ENCODE measurements at places on chromosomes 12 and 14.

DNA sequence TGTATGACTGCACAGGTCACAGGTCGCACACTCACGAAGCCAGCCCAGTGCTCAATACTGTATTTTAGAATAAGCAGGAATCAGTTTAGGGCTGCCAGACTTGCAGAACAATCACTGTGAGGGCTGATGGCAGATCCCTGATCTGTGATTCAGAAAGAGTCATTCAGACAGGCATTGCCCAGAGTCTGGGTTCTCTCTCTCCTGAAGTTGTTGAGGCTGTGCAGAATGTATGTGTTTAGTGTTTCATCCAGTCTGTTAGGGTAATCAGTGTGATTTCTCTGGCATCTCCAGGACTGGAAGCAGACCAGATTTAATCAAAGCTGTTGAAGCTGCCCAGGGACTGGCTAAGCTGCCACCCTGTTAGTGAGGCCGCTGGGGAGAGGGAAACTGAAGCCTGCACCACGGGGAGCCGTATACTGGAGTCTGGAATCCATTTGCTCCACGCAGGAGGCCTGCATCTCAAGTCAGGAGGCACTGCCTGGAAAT, 69.3 kb downstream of the ETV6 start:
- no peak for DNase-seq

GRCh38 chr14:26286081-26286912, 311.5 kb downstream of the NOVA1 start:
- DNase-seq, result no peak

GRCh38 chr12:72618764-72619163, 346.6 kb downstream of the TRHDE start:
- DNase-seq, result no peak

GRCh38 chr12:111578971-111579340, 20.2 kb downstream of the ATXN2 start:
- no peak for DNase-seq

GRCh38 chr12:67045650-67046049, 223.5 kb upstream of the CAND1 start:
- DNase-seq, result no peak

- DNase-seq, result no peak
Observed at GRCh38 chr12:56236091-56236490, 6.2 kb downstream of the SLC39A5 start.

GRCh38 chr14:55739967-55740648, 160.1 kb downstream of the KTN1 start:
- DNase-seq, result no peak

DNA sequence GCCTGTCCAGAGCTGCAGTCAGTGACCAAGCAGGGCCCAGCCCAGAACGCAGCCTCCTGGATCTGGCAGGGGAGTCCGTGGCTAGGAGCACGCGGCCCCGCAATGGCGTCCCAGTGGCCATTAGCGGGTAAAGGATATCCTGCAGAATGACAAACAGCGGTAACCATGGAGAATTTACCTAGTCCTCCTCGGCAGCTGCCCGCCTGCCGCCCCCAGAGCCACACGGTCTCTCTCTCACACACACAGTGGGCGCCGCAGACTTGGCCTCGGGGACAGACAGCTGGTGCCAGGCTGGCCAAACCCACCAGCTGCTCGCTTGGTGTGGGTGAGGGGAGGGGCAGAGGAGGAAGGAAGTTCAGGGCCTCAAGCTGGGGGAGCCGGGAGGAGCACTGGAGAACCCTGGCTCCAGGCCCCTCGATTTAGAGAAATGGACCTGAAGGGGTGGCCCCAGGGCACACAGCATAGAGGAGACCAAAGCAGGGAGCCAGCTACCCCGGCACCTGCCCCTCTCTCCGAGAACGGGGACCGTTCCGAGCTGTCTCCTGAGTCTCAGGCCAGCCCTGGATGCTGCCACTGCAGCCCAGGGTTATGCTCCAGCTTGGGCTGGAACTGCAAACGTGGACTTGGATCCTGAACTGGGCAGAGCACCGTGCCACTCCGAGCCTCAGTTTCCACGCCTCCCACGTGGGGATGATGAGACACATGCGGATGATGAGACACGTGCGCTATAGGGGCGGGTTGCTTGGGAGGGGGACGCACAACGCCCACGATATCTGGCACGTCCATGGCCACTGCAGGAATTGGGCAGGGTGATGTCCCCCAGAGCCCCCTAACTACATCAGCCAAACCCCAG, 3.4 kb downstream of the CDK2AP1 start:
- DNase-seq, result peak; percentile 91

DNA sequence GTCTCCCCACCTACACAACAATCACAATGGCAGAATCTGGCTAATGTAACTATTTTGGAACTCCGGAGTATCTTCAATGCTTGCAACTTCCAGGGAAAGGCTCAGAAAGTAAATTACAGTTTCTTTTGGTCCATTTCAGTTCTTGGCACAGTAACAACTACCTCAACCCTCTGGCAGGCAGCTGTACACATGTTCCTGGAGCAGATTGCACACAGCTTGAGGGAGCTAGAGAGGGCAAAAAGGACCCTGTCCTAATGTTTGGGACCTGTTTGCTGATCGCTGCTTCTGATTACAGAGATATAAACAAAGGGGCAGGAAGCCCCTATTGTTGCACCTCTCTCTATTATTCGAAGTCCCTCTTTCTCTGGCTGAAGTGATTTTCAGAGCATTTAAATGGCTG, 35.2 kb upstream of the SLC38A1 start:
- no peak for DNase-seq

DNA sequence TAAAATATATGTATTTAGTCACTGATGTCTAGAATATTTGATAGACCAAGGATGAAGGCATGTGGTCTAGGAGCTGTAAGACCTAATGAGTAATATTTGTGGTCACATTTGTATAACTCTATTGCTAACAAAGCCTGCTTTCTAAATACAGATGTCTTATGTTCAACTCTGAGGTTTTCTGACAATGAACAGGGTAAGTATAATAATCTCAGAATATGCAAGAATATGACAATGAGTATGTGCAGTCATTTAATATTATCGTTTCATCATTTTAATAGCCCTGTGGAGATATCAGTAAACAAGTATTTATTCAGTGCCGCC, 389.6 kb downstream of the LRIG3 start:
- DNase-seq, result no peak

DNA sequence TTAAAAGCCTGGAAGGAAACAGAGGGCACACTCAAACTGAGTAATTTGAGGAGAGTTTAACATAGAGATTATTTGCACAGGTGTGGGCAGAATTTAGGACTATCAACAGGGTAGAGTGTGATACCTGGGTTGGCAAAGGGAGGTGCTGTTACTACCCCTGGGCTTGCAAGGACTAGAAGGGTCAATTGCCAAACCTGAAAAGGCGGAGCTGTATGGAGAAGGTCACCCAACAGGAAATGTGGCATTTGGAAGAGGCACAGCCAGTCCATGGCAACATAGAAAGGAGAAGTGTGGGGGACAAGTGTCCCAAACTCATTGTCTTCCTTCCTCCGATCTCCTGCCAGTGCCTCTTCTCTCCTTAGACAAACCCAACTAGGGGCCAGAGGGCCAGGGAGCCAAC, 21.6 kb upstream of the MED13L start:
- no peak for DNase-seq

GRCh38 chr14:70394674-70395306, 22.1 kb downstream of the SYNJ2BP start:
- DNase-seq, result no peak

- no peak for DNase-seq
Observed at GRCh38 chr12:82097438-82097837, 260.7 kb downstream of the CCDC59 start.

DNA sequence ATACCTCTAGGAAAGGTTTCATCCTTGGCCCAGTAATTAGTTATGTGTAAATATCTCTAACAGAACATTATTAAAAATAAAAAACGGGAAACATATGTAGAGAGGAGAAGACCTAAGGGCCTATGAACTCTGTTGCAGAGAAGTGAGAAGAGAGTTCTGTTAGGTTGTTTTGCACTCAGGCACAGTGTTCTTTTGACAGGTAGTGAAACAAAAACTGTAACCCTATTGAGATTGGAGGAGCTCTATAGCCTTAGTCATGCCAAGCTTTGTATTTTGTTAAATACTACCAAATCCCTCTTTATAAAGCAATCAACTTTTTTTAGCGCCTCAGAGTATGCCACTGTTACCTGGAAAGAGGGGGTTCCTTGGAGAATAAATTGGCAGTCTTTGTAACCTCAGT, 77.6 kb downstream of the CNTN1 start:
- DNase-seq, result no peak

DNA sequence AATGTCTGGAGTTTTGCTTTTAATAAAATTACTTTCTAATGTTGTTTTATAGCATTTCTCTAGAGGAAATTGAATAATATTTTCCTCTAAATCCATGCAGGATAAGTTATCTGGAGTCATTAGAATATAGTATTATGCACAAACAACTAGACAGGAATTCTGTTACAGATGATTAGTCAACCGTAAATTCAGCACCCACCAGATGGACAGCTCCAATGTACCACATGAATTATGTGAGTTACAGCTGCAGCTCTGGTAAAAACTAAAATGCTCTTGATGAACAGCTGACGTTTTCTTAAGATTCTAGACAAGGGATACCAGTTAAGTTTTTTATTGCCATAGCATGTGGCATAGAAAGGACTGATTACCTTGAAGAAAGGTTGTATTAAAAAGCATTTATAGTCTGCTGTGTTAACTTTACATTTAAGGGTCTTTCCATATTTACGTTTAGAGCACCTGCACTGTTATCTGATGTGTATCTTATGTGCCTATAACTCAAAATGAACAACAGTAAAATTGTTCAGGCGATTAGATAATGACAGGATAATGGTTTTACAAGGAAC, 321.4 kb upstream of the LRFN5 start:
- peak; percentile 89 for DNase-seq

GRCh38 chr14:90815822-90816662, at the start of gene TTC7B:
TTC7B (minus strand) TSS chr14:90816430; CDS start chr14:90816295, 135 bp downstream.
- peak; percentile 59 for DNase-seq

GRCh38 chr12:57615637-57616036, 4.4 kb downstream of the ARHGEF25 start:
- DNase-seq, result no peak

- DNase-seq, result no peak
Observed at GRCh38 chr14:59600211-59600945, 23.8 kb upstream of the CCDC175 start.

GRCh38 chr12:89353188-89353822, 1.0 kb upstream of the DUSP6 start:
- peak; percentile 66 for DNase-seq

DNA sequence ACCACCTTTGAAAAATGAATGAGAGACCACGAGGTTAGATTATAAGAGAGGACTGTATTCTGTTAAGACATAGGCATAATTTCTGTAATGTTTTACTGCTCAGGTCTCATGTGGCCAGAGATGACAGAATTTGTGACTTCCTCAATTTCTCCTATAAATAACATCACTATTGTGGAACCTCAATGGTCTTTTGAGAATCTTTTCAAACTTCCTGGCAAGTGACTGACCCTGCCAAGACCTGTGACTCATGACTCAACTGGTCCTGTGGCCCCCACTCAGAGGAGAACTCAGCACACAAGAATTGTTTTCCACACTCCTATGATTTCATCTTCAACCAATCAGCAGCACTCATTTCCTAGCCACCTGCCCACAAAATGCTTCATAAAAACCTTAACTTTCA, 508.2 kb upstream of the ATP2B1 start:
- no peak for DNase-seq

DNA sequence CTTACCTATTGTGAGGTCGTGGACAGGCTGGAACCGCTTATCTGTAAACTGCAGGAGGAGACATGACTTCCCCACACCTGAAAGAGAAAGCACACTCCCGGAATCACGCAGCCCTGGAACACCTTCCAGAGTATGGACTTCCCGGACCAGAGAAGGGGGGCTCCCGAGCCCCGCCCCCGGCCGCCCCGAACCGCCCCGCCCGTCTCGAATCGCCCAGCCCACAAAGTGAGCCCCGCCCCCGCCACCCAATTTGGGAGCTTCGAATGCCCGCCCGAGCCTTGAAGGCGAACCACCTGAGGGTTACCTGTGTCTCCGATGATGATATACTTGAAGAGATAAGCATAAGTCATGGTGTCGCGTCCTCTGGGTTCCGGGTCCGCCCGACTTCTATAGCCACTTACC, 235 bp downstream of the RAB2B start:
- peak; percentile 90 for DNase-seq

- DNase-seq, result no peak
Observed at GRCh38 chr12:103392722-103393121, 103.0 kb downstream of the C12orf42 start.

DNA sequence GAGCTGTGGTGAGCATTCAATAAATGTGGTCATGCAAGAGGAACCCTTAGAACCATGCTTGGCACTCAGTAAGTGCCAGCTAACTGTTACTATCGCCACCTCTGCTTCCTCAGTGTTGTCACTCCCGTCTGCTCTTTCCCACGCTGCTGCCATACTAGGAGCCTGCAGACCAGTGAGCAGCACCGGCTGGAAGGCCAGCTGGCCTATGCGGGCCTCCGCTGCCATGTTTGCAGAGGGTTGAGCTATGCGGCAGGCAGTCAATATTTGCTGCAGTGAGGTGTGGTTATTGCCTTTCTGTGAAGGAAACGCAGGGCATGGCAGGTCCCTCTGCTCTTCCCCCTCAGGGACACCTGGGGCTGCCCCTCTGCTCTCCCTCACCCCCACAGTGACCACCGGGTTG, 13.0 kb downstream of the KMT5A start:
- no peak for DNase-seq

- DNase-seq, result no peak
Observed at GRCh38 chr14:96790706-96791105, 6.5 kb upstream of the VRK1 start.

- DNase-seq, result no peak
Observed at GRCh38 chr12:92107094-92107493, 38.6 kb downstream of the BTG1 start.

DNA sequence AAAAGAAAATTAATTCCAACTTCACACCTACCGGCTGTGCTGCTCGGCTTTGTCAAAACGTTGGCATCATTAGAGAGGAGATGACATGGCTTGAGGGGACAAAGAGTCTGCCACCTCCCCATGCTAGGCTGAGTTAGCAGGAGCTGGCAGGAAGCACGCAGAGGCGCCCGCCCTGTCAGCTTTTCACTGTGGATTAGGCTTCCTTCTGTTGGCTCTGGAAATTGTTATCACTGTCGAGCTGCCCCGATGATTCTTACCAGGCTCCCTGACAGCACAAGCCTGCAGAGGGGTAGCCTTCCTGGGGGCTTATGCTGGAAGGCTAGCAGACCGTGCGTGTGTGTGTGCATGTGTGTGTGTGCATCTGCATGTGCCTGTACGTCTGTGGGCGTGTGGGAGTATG, 490.9 kb upstream of the TBX3 start:
- DNase-seq, result no peak

- no peak for DNase-seq
Observed at GRCh38 chr12:55965941-55966407, at the start of gene PMEL. PMEL (minus strand) TSS chr12:55966042; CDS start chr12:55966011, 31 bp downstream.
